Stimulated activated CD8-positive, alpha-beta memory T cell treated with anti-CD3 and anti-CD28 coated beads, Interleukin-4, amount 100 ng/mL, for 48 hours (primary cell): ENCODE measurements at places on chromosomes 2 and 18.

DNA sequence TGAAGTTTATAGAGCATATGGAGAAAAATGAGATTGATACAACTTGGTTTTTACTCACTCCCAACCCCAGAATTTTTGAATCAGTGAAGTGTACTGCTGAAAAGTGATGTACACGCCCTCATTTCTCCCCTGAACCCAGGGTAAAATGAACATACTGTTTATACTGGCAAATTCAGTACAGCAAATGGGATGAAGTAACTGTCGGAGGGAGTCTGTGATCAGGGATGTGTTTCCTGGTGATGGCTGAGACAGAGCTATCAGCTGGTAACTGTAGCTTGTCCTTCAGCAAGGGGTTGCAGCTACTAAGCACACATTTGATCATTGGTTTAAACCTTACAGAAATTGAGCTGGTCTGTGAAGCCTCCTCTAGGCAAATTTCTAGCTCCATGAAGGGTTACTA, 191.6 kb downstream of the PTPRM start:
- DNase-seq, result no peak

- DNase-seq, result no peak
Observed at GRCh38 chr18:58866066-58866772, 1.5 kb downstream of the ZNF532 start.

- no peak for DNase-seq
Observed at GRCh38 chr2:142952793-142953494, 75.5 kb downstream of the KYNU start.

GRCh38 chr2:149894760-149895159, 307.2 kb upstream of the MMADHC start:
- DNase-seq, result no peak

- DNase-seq, result no peak
Observed at GRCh38 chr2:181176540-181176939, 196.1 kb downstream of the UBE2E3 start.
